ENCODE measurements at places on chromosomes 2 and 18.

- no peak for DNase-seq
Observed at GRCh38 chr2:131063501-131064283, 29.6 kb downstream of the FAM168B start.

DNA sequence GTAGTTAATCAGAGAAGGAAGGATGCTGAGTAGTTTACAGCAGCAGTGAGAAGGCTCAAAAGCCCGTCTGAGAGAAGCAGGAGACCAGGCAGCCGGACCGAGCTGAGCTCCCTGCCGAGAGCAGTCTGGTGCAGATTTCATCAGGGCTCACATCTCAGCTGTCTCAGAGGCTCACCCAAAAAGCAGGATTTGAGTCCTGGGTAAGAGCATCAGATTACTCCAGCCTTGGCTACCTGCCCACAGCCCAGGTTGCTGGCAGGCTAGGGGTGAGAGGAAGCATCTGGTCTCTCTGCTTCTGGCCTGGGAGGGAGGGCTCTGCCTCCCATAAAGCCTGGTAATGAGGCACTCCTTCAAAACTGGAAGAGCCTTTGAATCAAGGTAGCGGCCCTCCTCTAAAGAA, 140.5 kb downstream of the ST6GAL2 start:
- no peak for DNase-seq

DNA sequence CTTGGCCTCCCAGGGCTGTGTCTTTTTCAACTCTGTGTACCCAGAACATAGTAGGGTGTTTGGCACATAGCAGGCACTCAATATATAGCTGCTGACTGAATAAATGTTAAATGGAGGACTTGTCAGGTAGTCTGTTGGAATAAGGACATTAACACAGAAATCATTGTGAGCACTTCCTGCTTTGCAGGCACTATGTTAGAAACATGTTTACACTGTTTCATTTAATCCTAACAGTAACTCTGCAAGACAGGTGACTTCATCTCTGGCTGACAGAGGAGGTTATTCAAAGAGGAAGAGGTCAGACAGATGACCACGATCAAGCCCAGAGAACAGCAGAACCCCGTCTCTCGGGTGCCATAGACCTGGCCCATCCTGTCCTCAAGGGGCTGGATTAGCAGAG, 28.0 kb upstream of the PIEZO2 start:
- DNase-seq: peak; percentile 31

DNA sequence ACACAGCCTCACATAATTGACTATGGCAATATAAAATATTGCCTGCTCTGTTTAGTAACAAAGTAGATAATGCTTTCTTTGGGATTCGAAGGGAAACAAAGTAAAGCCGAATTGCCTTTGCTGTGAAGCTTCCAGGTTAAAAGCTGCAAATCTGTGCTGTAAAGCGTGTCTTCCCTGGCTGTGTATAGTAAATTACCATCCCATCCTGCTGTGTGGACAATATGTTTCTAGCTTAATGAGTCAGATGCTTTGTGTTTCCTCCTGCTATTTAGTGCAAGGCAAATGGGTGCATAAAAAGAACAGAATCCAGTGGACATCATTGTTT, 265.1 kb downstream of the SOCS6 start:
- no peak for DNase-seq

DNA sequence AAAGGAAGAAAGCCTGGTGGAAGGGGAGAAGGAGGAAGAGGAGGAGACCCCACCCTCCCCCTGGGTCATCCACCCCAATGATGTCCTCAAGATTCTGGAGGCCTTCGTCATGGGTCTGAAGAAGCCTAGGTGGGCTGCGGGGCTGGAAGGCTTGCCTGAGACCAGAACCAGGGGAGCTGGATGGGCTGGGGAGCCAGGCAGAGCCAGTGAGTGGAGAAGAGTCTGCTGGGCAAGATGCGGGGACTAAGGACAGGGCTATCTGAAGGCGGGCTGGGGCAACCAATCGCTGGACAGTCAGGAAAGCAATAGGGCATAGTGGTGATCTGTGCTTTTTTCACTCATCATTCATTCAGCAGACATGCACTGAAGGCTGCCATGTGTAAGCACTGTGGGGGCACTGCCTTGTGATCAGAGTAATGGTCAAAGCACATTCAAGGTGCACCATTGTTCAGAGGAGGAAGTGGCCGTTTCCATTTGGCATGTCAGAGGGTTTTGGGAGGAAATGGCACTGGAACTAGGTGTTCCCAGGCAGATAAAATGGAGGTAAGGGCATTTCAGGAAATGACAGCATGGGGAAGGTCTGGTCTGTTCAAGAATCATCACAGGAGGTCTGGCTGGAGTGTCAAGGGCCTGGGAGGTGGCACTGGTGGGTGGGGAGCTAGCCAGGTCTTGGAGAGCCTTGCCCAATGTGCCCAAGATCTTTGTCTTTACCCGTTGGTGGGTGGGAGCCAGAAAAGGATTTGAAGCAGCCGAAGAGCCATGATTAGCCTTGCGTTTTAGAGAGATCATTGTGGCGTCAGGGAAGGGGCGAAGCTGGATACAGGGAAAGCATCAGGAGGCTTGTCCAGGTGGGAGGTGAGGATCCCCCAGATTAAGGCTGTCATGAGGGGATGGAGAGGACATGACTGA, 24.2 kb downstream of the OTOF start:
- DNase-seq: no peak

GRCh38 chr2:86368161-86368824, 30.9 kb upstream of the REEP1 start:
- peak; percentile 70 for DNase-seq

- no peak for DNase-seq
Observed at GRCh38 chr18:12257996-12258718, 4.0 kb downstream of the CIDEA start.

DNA sequence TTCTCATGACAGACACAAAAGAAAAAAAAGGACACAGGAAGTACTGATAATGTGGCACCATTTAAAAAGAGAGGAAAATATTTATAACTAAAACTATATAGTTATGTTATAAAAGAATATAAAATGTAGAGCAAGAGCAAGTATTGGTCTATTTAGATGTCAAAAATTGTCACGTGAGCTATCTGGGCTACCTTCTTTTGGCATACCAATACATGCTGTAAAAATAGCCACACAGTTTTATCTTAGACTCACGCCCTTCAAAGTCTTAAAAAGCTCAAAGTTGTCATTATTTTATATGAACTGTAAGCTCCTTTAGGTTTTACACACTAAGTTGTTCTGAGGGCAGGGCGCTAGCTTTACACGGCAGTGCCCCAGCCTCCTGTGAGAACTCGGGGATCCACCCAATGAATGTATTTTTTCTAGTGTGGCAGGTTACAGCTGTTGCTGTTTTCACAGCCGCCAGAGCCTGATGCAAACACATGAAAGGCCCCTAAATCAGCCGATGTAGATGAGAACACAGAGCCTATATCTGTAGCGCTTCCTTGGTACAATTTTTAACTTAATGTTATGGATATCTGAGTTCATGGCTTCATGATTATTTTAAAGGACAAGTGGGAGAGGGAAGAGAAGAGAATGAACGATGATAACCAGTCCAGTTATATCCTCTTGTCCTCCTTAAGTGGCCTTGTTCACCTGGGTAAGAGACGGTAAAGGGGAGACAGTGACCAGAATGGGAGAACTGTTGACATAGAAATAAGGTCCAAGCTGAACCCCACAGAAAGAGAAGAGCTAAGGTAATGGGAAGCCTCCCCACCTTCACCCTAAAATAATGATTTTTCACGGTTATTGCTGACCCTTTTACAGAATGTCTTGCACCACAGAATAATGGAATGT, 130.8 kb downstream of the CACNB4 start:
- DNase-seq: no peak

GRCh38 chr2:175036582-175037018, 31.4 kb upstream of the CHN1 start:
- DNase-seq: peak; percentile 26

DNA sequence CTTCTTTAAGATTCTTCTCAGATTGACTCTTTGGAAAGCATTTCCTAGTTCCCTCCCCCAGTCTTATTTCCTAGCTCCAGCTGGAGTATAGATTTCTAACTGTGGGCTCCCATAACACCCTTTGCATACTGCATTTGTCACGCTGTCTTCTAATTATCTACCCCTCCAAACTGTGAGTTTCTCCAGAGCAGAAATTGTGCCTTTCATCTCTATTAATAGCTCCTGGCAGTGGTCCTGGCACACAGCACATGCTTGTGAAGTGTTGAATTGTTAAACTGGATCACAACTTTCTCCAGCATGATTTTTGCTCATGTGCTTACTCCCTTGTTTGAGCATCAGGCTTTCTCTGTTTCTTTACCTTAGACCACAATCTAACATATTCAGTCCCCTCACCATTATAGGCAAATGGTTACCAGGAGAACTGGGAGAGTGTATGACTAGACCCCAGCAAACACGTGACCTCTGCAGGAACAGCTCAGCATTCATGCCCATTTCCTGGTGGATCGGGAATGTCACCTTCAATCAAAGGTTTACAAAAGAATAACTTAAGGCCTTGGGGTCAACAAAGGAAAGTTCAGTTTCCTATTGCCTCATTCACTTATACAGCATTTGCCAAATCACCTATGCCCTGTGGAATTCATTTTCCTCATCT, 175.7 kb upstream of the TANK start:
- DNase-seq: no peak

- DNase-seq: no peak
Observed at GRCh38 chr2:67393237-67393636, 3.9 kb upstream of the ETAA1 start.

GRCh38 chr18:56889621-56890020, 238.5 kb downstream of the WDR7 start:
- DNase-seq: no peak

GRCh38 chr2:16149349-16150243, 209.2 kb downstream of the MYCN start:
- no peak for DNase-seq

DNA sequence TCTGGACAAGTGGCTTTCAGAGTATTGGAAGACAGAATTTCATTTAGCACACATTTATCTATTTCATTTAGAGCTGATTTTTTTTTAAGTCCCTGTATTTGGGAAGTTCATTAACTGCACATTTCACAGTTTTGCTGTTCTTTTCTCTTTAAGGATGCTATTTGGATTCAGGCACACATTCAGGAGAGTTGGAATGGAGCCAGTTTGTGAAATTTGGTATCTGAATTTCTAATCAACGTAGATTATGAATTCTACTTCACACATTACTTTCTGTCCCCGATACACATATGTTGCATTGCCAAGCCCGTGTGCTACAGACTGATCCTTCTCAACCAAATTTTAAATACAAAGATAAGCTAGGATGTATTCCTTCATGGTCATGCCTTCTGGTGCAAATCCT, 503.9 kb downstream of the IRS1 start:
- no peak for DNase-seq

- no peak for DNase-seq
Observed at GRCh38 chr2:23813438-23813837, 113.5 kb downstream of the ATAD2B start.

DNA sequence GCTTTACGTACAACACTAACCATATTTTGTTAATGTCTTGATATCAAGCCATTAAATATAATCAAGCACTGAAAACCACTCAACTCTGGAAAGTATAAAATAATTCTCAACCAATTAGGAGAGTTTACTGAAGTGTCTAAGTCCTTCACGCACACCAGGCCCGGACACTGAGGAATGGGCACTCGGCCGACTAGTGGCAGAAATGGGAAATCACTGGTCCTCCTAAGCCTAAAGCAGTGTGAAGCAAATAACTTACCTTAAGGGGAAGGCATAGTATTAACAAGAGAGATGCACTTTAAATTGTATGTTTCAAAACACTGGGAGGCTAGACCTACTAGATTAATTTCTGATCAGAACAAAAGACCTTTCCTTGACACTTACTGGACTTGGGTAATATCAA, 45.7 kb downstream of the FAM210A start:
- DNase-seq: no peak

DNA sequence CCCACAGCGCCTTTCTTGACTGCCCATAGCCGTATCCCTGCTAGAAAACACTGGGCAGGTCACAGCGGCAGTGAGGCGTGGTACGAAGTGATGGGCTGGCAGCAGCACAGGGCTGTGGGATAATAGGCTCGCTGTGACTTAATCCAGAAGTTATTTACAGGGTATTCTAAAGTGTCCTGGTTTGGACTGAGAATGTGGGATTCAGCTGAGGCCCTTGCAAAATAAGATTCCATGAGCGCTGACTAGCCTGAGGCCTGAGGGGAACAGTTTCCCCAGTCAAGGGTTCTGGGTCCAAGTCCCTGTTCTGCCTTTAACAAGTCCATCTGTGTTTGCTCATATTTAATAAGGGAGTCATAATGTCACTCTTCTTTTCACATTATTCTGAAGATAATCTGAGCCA, 34.6 kb downstream of the SETBP1 start:
- DNase-seq: peak; percentile 91

Data from M059J (cell line).